ENCODE measurements at places on chromosomes 6 and 20.

GRCh38 chr6:53504512-53504911 lies 40.4 kb downstream of the GCLC start:
- no peak for DNase-seq

DNA sequence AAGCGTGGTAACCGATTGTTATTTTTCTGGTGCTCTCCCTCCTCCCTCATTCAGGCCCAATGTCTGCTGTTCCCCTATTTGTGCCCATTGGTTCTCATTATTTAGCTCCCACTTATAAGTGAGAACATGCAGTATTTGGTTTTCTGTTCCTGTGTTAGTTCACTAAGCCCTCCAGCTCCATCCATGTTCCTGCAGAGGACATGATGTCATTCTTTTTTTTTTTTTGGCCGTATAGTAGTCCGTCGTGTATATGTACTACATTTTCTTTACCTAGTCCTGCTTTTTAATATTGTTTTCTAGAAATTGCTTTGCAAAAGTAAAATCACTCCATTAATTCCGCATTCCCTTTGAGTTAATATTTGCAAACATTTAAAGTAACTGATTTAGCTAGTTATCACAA lies 23.1 kb downstream of the ZNF451 start:
- DNase-seq = no peak

DNA sequence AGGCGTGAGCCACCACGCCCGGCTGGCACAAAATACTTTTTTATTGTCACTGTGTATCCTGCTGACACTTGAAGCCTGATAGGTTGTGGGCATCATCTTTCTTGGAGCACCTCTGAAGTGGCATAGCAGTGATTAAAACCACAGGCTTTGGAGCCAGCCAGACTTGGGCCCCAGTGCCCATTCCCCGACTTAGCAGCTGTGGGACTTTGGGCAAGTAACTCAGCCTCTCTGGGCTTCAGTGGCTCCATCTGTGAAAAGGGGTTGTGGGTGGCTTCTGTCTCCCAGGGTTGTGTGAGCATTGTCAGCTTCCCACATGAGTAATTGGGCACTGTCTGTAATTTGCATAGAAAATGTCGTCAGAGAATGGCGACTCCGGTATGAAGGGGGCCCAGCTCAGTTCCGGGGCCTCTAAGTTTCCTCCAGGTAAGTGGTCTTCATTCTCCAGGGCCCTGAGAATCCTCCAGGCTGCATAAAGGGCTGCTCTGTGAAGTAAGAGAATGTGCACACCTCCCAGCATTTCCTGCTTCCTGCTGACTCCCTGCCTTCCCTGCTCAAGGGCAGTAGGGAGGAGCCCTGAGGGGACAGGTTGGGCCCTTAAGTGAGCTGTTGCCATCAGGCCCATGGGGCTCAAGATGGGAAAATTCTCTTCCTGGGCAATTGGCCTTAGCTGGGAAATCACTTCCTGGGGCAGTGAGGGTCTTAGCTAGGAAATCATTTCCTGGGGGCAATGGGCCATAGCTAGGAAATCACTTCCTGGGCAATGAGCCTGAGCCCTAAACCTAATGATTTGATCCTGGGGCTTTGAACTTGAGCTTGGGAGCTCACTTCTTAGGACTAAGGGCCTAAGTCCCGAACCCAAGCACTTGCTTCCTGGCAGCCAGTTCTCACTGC lies 27.2 kb downstream of the ARHGAP40 start:
- DNase-seq = no peak

DNA sequence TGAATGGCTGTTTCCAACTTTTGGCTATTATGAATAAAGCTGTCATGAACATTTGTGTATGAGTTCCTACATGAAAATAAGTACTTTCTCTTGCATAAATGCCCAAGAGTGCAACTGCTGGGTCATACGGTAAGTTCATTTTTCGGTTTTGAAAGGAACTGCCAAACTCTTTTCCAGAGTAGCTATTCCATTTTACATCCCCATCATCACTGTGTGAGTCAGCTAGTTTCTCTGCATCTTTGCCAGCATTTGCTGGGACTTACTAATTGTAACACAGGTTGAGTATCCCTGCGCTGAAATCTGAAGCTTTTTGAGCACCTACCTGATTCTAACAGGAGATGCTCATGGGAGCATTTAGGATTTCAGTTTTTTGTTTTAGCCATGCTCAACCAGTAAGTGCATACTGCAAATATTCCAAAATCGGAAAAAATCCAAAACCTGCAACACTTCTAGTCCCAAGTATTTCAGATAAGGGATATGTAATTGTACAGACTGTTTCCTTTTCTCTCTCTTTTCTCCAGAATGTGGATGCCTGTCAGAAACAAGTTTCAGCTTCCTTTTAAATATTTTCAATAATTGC lies 118.4 kb downstream of the DTNBP1 start:
- DNase-seq = no peak

- no peak for DNase-seq
Observed at GRCh38 chr6:16345449-16346330, 107.3 kb downstream of the GMPR start.

- no peak for DNase-seq
Observed at GRCh38 chr6:9499709-9500108, 915.2 kb downstream of the TFAP2A start.

- no peak for DNase-seq
Observed at GRCh38 chr20:49160057-49160929, 27.8 kb downstream of the STAU1 start.

DNA sequence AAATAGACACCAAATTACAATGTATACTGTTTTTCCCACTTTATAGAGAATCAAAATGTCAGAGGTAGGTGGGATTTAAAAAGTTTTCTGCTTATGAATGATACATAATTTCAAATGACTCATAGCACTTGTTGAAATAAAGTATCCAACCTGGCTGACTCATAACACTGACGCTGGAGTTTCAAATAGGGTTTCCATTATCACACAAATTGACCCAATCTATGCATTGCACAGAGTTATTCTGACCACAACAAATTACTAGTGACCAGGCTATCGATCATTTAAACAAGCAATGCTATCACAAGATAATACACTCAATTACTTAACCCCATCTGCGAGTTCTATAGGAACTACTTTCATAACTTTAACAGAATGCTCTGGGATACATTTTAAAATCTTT lies 31.9 kb upstream of the PRELID3B start:
- DNase-seq = no peak

- DNase-seq = no peak
Observed at GRCh38 chr6:94510877-94511276, 1066.5 kb upstream of the MANEA start.

GRCh38 chr6:131951576-131952230 lies 531 bp upstream of the CCN2 start:
- DNase-seq = no peak

- no peak for DNase-seq
Observed at GRCh38 chr6:13120483-13121482, 207.6 kb downstream of the TBC1D7 start.

DNA sequence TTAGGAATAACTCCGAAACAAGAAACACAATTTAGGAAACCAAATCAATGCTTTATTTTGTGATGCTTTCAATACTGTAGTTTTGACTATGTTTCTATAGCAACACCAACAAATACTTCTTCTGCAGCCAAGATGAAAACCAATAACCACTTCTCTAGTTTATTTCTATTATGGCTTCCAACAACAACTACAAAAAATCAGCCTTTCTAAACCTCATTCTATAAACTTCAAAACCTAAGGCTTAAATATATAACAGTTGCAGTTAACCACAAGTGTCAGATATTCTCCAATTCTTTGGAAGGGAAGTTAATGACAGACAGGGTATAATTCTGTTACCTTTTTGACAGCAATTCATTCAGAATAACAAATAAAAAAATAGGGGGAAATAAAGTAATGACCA lies 80.9 kb downstream of the EPB41L2 start:
- DNase-seq = no peak

DNA sequence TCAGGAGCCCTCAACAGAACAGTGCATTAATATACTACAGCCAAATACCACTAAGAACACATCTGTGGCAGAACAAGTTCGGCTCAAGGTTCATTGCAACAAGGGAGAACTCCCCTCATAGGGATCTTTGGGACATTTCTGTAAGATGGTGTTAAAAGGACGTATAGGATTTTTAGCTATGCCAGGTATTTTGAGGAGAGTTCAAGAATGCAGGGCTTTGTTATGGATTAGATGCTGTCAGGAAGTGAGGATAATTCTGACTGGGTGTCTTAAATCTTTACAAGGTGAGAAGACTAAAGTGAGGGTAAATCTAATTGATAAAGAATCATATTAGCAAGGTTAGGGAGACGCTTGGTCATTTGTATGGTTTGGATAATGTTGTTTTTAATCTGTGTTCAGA lies 83.7 kb upstream of the AHI1 start:
- no peak for DNase-seq

GRCh38 chr20:38212806-38213606 lies 47.5 kb downstream of the KIAA1755 start:
- no peak for DNase-seq

- no peak for DNase-seq
Observed at GRCh38 chr20:58361481-58362205, 27.4 kb upstream of the VAPB start.

DNA sequence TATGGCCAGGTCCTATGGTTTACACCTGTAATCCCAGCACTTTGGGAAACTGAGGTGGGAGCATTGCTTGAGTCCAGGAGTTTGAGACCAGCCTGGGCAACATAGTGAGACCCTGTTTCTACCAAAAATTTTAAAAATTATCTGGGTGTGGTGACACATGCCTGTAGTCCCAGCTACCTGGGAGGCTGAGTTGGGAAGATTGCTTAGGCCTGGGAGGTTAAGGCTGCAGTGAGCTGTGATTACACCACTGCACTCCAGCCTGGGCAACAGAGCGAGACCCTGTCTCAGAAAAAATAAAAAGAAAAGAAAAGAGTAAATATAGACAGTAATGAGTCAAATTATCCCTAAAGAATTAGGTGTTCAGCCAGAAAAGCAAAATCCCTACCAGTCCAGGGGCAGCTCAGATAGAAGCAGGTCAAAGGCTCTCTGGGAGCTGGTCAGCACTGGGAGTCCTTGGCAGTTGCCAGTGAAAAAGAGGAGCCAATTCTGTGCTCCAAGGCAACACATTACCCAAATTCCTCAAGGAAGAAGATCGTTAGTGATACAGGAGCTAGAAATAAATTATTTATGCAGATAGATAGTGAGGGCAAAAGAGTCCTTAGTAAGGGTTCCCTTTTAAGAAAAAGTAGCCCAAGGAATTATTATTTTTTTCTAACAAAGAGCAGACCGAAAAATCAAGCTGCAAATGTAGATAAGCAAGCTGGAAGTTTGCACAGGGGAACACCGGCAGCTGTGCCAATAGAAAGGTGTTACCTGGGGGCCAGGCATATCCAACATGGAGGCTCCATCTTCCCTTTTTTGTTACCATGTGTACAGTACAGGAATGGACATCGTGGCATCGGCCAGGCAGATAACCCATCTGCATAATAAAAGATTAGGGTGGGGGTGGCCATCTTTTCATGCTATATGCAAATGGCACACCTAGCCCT lies 31.4 kb upstream of the SEC63 start:
- no peak for DNase-seq

DNA sequence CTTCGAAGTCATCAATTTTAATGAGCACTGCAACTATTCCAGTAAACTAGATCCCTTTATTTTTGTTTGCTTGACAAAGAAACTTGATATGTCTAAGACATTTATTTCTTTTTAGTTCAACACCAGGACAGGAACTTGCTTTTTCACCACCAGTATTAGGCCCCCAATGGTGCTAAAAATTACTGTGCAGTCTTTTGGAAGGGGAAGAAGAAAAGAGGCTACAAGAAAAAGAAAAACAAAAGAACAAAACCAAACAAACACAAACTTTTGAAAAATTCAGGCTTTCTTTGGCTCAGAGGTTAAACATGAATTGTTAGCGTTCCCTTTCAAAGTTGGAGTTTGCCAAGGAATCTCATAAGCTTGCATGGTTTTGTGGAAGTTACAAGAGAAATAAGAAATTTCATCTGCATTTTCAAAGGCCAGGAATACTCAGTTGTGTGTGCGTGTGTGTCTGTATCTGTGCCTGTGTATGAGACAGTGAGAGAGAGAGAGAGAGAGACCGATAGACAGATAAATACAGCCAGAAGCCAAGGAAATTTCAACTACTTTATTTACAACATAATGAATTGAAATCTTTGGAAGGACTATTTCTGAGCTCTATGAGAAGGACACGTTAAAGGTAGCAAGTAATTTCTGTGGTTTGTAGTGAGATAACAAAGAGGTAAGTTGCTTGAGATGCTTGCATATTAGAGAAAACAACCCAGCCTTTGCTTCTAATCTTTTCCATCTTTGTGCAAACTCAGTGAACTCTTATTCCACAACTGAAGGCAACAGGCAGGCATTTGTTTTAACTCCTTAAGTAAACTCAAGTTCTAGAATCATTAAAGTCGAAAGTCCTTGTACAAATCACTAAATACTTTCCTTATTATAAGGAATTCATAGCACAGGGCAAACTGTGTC lies 171.0 kb upstream of the CITED2 start:
- DNase-seq = no peak

DNA sequence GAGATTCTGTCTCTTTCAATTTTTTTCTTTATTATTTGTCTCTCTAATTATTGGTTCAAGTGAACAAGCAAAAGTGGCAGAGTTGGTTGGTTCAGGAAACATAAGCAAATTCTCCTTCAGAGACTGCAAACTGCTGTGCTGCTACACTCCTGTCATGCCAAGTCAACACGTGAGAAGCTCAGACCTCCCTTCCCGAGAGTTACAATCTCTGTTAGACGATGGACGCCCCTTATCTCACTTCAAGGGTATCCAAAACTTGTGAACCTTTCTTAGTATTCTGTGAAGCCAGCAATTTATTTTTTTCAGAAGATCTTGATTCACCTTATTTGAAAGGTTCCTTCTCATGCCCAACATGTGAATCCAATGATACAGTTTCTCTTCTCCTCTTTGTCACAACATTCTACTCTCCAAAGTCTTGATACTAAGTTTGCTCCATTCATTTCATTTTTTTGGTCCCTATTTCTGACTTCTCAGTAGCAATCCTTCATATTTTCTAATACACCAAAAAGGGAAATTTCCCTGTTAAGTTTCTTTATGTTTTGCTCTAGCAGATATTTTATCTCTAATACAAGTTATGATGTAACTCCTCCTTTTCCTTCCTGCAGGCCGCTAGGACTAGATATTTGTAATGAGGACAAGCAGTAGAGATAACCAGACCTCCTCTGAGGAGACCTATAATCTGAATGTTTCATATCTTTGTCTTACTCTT lies 448.8 kb upstream of the CITED2 start:
- DNase-seq = no peak

- DNase-seq = no peak
Observed at GRCh38 chr6:26025047-26025893, 62.0 kb upstream of the HFE start.

GRCh38 chr6:52801188-52801841 lies 2.3 kb downstream of the GSTA1 start:
- DNase-seq = no peak

DNA sequence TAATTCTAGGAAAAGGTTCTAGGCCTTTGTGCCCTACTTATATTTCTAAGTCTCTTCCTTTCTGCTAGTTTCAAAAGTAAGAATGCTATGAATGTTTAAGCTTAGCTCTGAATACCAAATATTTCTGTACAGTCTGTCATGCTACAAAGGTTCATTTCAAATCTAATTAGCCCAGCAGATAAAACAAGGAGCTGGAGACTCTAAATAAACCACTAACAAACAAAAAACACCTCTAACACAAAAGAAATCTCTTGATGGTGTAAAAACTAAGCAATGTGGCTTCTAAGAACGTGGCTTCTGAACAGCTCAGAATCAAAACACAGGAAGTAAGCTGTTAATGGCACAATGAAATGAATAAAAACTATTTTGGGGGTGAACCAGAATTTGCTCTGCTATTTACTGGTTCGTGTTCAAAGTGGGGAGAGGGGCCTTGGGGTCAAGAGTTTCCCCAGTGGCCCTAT lies 198.3 kb downstream of the BCAS1 start:
- no peak for DNase-seq
